ENCODE measurements at places on chromosomes 2 and 18. TPM values are rescaled to one million over a fixed set of nuclear protein-coding genes. Genes with fewer than 3 reads are reported as not detected.

- no peaks in the 10 kb centered on the region for H3K36me3 ChIP-seq
- H3K27ac ChIP-seq: no peak overlapping the region
- H3K27me3 ChIP-seq: no peaks in the 10 kb centered on the region
- no peaks in the 10 kb centered on the region for H3K4me1 ChIP-seq
- H3K4me3 ChIP-seq: no peak overlapping the region
These were observed 96.5 kb downstream of the MAPK4 start for GRCh38 chr18:50656396-50656795.

Gene ACVR1C
- 0.33 TPM for total RNA-seq

- H3K27me3 ChIP-seq: no peaks in the 10 kb centered on the region
- DNase-seq: no peak
- no peak overlapping the region for H3K4me3 ChIP-seq
- H3K36me3 ChIP-seq: no peaks in the 10 kb centered on the region
These were observed 172.8 kb upstream of the SPRED2 start for GRCh38 chr2:65605058-65605742.

Gene SLC4A3
- total RNA-seq: 2.0 TPM

Gene FIGN
- total RNA-seq: 12.7 TPM

Gene HOXD1
- 1.1 TPM for total RNA-seq

Gene TSPYL6
- total RNA-seq: not detected

Gene SCN7A
- 3.6 TPM for total RNA-seq

Gene PROKR1
- not detected for total RNA-seq

Gene GKN2
- not detected for total RNA-seq

DNA sequence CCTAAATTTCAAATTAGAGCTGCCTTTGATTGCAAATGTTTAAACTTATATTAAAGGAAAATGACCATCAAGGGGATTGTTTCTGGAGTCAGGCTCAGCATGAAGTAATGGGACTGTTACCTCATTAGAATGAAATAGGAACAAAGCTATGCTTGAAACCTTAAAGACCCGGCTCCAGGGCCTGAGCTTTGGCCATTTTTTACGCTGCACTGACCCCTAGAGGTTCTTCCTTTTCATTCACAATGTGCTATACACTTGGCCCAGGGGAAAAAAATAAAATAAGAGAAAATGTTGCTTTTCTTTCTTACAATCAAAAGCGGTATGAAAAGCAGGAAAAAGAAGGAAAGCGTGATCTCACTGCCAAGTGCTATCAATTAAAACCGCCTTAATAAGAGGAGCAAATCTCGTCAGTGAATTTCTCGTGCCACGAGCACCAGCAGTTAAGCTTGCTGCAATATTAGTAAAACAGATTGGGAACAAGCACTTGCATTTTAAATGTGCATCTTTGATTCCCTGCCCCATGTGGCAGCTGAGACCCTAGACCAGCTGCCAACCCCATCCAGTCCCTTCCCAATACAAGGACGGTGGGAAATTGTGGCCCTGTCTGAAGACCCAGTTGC, 96.6 kb downstream of the MBD2 start:
- H3K27ac ChIP-seq: no peak overlapping the region
- H3K27me3 ChIP-seq: no peaks in the 10 kb centered on the region
- no peak for DNase-seq
- no peaks in the 10 kb centered on the region for H3K4me1 ChIP-seq
- H3K36me3 ChIP-seq: no peaks in the 10 kb centered on the region

- no peak for DNase-seq
- H3K36me3 ChIP-seq: peaks cover 5% of the 10 kb centered on the region
- H3K4me1 ChIP-seq: no peaks in the 10 kb centered on the region
- no peaks in the 10 kb centered on the region for H3K27me3 ChIP-seq
- no peak overlapping the region for H3K27ac ChIP-seq
These were observed 13.1 kb downstream of the EIF4E2 start for GRCh38 chr2:232563580-232563979.

- H3K27ac ChIP-seq: no peak overlapping the region
- H3K4me1 ChIP-seq: no peaks in the 10 kb centered on the region
- H3K36me3 ChIP-seq: no peaks in the 10 kb centered on the region
- H3K27me3 ChIP-seq: no peaks in the 10 kb centered on the region
These were observed 828 bp downstream of the CIB4 start for GRCh38 chr2:26640331-26640745.

DNA sequence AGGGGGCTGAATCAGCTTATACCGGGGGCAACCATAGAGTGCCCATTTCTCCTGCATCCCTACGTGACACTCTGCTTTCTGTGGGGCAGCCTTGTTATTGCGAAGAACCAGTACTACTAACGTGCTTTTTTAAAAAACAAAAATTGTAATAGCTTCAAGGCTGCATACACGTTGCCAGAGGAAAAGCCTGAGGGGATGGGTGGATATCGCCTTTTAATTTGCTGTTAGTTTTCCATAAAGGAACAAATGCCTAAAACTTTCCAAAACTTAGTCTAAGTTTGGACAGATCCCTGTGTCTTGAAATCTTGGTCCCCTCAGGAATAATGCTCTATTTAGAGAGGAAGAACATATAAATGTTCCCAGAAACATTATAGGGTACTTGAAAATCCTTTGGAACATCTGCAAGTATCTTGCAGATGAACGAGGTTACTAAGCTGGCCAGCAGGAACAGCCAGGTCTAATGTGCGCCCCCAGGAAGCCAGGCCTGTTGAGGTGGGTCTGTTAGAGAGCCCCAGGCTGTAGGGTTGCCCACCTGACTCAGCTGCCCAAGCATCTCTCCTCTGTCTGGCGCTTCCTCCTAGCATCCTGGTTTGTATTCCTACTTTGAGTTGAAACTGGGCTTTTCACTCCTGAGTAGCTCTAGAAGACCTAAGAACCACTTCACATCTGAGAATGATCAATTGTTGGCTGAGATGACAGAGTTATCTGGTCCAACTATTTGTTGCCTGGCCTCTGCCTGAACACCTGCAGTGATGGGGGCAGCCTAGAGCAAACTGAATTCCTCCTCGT, 96.9 kb downstream of the TGOLN2 start:
- H3K27ac ChIP-seq: no peak overlapping the region
- no peak overlapping the region for H3K4me3 ChIP-seq
- H3K4me1 ChIP-seq: no peaks in the 10 kb centered on the region
- no peak for DNase-seq
- H3K36me3 ChIP-seq: no peaks in the 10 kb centered on the region
- no peaks in the 10 kb centered on the region for H3K27me3 ChIP-seq
